Epithelial cell of alveolus of lung (primary cell): ENCODE measurements at places on chromosomes 3 and 15. TPM values are rescaled to one million over a fixed set of nuclear protein-coding genes. Genes with fewer than 3 reads are reported as not detected.

The MYZAP gene
- 0.72 and 0.78 TPM in 2 replicates for total RNA-seq

The C3orf62 gene
- total RNA-seq: 1.5 and 1.7 TPM in 2 replicates

The SLC6A11 gene
- total RNA-seq: not detected in 2 replicates

The CFAP20DC gene
- total RNA-seq: 0.64 and 2.8 TPM in 2 replicates

The DPPA2 gene
- not detected in 2 replicates for total RNA-seq

The ROPN1B gene
- not detected in 2 replicates for total RNA-seq

The LRRC28 gene
- 25.2 and 35.9 TPM in 2 replicates for total RNA-seq

The PYDC2 gene
- total RNA-seq: not detected in 2 replicates

The P2RY13 gene
- total RNA-seq: not detected in 2 replicates

The WWTR1 gene
- total RNA-seq: 46.2 and 112 TPM in 2 replicates

The CIB1 gene
- 20.0 and 41.6 TPM in 2 replicates for total RNA-seq

The RYR3 gene
- not detected in 2 replicates for total RNA-seq

The COL6A5 gene
- not detected in 2 replicates for total RNA-seq

The TXNRD3 gene
- 6.7 and 7.1 TPM in 2 replicates for total RNA-seq

The STXBP5L gene
- not detected in 2 replicates for total RNA-seq

The ANKUB1 gene
- not detected in 2 replicates for total RNA-seq

The OR4M2 gene
- total RNA-seq: not detected in 2 replicates

The ARPC4 gene
- 90.5 and 289 TPM in 2 replicates for total RNA-seq
